Stimulated activated CD4-positive, alpha-beta T cell treated with anti-CD3 and anti-CD28 coated beads, Interleukin-1b, Interleukin-23, amount 100 ng/mL, for 24 hours (primary cell): ENCODE measurements at places on chromosomes 3 and 15.

DNA sequence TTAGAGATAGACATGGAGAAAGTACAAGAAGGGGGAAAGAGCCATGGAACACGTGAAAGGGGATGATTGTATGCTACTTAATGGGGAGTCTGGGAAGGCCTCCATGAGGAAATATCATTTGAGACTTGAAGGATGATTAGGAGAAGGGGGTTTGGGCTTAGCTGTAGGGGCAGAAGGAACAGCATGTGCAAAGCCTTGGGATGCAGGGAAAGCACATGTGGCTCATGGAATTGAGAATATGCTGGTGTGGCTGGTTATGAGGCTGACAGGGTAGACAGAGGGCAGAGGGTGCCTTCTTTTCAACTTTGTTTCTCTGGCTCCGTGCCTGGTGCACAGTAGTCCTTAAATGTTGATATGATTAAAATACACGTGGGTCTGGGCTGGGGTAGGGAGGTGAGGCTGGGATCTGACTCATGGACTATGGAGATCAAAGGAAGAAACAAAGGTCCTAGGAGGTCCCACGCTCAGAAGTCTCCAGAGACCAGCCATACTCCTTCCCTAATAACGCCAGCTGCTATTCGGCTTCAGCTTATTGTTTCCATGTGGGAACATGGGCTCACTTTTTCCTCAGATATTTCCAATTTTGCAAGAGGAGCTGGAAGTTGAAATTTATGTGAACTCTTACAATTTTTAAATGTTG is 1.1 kb downstream of the GTF2E1 start:
- no peak for DNase-seq

- no peak for DNase-seq
Measured at GRCh38 chr3:70829092-70829491, 516.7 kb upstream of the MDFIC2 start.

DNA sequence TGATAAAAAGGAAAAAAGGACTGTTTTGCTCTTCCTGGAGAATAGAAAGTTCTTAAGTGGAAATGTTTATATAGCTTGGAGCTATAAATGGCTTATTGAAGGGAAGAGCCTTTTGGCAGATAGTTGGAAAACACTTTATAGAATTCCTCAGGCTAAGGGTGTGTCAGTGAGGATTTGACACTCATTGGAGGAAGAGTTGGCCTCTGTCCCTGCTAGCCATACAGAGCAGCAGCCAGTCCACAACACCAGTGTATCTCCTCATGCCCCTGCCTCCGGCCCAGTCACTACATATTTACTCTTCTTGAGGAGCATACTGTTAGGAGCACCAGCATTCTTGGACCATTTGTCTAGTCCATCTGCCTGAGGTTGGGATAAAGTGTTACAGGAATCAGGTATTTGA is 36.2 kb downstream of the KLHL18 start:
- no peak for DNase-seq

DNA sequence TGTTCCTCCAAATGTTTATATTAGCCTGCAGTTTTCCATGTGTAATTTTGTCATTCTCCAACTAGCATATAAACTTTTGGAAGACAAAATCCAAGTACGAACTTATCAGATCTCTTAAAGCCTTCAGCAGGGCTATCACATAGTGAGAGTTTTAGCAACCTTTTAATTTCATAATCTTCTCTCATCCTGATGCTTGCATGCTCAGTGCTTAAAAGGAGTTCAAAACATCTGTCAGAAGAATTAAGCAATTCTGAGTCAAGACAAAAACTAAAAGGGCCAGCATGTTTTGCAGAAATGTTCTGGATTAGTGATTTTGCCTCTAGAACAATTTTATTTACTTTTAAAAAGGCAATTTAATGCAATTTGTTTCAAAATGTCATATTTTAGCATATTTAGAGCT is 73.4 kb upstream of the SLC2A2 start:
- DNase-seq: no peak

DNA sequence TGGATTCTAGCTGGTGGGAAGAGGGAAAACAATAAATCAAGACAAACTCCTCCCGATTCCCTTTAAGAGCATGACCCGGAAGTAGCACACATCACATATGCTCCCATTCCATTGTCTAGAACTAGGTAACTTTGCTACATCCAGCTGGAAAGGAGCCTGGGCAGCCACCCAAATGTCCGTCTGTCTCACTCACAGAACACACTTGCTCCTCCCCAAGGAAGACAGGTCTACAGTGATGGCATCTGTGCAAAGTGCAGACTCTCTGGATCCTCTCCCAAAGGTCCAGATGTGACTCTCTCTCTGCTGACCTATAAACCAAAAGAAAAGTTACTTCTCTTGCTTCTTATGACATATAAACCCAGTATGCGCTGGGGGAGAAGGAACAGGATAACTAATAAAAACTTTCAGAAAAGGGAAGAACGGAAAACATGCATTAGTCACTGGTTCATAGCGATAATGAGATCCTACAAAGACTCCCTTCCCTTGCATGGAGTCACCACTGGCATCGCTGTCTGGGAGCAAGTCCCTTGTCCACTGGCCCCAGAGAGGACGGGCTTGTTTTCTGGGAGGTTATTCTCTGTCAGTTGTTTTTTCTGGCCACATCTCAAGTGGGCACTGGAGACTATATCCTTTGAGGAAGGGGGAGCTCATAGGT is 29.8 kb upstream of the EPHB3 start:
- no peak for DNase-seq

- DNase-seq: no peak
Measured at GRCh38 chr3:65677486-65678010, 361.2 kb downstream of the MAGI1 start.

GRCh38 chr15:71841563-71841962 is 31.2 kb downstream of the NR2E3 start:
- DNase-seq: no peak

- DNase-seq: no peak
Measured at GRCh38 chr15:96670389-96670788, 339.9 kb downstream of the NR2F2 start.

DNA sequence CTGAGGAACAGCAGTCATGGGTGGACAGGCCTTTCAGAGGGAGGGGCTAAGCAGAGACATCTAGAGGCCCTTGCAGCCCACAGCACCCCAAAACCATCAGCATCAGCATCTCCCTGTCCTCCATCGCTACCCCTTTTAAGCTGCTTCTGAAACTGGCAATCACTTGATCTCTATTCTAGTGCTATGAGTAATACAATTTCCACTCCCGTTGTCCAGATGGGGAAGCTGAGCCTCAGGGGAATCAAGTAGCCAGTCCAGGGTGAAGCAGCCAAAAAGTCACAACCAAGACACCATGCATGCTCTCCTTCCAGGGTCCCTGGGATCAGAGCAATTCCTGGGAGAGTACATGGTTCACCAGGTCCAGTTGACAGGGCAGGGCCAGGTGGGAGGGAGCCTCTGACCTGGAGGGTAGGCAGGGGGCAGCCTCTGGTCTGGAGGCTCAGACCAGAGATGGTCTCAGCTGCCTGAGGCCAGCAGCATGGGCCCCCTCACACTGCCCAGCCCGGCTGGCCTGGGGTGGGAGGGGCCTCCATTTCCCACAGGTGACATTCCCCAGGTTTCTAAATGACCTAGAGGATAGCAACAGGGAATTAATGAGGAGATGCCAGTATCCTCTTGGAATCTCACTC is 30.0 kb downstream of the KLHL25 start:
- no peak for DNase-seq

DNA sequence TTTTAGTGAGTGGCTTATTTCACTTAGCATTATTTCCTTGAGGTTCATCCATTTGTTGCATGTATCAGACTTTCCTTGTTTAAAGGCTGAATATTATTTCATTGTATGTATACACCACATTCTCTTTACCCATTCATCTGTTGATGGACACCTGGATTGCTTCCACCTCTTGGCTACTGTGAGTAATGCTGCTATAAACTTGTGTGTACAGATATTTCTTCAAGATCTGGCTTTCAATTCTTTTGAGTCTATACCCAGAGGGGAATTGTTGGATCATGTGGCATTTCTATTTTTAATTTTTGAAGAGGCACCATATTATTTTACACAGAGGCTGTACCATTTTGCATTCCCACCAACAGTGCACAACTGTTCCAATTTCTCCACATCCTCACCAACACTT is 313.5 kb downstream of the RPLP1 start:
- DNase-seq: no peak

DNA sequence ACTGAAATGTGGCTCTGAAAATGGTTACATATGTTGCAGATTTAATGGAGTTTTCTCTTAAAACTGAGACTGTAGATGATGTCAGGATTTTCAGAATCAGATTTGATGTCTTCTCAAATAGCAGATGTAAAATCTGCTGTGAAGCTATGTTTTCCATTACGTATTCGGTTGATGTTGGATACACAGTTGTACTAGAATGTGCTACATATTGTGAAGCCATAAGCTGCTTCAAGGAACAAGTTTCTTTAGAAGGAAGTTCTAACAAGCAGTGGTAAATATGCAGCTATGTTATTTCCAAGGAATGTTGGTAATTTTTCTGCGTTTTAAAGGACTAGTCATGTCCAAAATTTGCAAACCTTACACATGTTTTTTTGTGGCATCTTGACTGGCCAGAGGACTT is 197.7 kb downstream of the RBMS3 start:
- no peak for DNase-seq

DNA sequence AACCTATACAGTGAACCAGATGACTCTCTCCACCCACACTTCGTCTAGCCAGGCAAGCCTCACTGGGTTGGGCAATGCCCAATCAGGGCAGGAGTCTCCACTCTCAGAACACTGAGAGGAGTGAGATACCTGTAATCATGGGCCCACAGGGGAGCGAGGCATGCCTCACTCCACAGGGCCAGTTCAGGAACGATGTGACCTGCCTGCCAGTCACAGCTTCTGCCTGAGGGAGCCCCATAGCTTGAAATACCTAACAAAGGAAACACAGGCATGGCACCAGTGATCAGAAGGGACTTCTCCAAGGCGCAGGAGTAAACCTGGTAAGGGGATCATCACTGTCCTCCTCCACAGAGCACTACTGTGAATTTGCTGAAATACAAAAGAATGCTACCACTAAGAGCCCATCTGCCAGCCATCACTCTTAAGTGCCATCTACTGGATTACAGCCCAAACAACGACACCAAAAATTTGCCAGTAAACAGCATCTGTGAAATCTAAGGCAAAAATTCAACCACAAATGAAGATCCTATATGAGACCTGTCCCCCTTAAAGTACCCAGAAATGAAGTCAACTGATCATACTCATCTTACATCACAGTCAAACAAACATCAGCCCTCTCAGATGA is 689.9 kb upstream of the SEMA6D start:
- no peak for DNase-seq

GRCh38 chr15:78083687-78084448 is 6.4 kb upstream of the TBC1D2B start:
- DNase-seq: no peak
